Activated CD4-positive, alpha-beta T cell treated with anti-CD3 and anti-CD28 coated beads, Interleukin-2, amount 10 ng/mL, durations not matched to agents 7 days and 5 days (primary cell): ENCODE measurements at places on chromosomes 4 and X. TPM values are rescaled to one million over a fixed set of nuclear protein-coding genes. Genes with fewer than 3 reads are reported as not detected.

DNA sequence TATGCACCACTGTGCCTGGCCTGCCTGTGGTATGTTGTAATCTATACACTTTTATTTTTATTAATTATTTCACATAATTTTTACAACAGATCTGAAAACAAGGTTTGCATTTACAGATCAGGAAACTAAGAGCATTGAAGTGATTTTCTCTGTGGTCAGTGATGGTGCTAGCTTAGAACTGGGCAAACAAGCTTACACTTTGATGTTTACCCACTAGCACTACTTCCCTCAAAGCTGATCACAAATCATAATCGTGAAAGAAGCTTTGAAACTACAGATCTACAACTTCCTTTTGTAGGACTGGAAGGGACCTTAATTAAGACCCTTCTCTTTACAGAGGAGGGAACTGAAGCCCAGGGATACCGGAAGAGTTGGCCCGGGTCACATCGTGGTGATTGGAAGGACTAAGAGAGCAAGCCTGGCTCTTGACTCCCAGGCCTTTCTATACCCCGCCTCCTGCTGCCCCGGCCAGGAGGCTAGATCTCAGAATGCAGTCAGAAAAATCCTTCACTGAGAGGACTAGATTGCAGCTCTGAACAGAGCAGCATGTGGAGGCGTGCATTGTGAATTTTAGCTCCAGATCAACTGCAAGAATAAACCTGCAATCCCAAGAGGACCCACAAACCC lies 93.7 kb upstream of the ZNF827 start:
- DNase-seq = no peak

GRCh38 chr4:98210281-98210680 lies 50.9 kb upstream of the RAP1GDS1 start:
- DNase-seq = no peak

- no peak for DNase-seq
Measured at GRCh38 chr4:59380841-59381366, 1819.2 kb upstream of the ADGRL3 start.

- DNase-seq = no peak
Measured at GRCh38 chr4:2487632-2488031, 18.7 kb downstream of the RNF4 start.

DNA sequence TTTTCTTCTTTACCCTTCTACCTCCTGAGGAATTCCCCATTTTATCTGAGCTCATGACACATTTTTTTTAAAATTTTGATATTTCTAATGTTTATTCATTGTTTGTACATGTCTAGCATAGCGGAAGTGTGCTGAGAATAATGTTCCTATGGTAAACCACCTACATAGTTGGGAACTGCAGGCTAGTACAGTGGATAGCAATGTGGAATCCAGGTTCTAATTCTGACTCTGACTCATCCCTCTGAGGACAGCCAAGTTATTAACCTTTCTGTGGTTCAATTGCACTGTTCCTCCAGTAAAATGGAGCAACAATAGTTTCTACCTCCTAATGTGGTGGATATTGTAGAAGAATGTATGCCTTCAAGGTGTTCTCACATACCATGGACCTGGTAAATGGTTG lies 20.6 kb upstream of the APELA start:
- no peak for DNase-seq

DNA sequence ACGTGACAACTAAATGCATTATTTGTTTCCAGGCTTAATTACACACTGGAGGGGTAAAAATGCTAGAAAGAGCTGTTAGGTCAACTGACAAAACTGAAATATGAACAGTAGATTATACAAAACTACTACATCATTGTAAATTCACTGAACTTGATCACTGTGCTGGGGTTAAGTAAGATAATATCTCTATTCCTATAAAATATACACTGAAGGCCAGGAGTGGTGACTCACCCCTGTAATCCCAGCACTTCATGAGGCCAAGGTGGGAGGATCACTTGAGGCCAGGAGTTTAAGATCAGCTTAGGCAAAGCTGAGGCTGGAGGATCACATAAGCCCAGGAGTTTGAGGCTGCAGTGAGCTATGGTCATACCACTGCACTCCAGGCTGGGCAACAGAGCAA lies 31.8 kb upstream of the NKX6-1 start:
- no peak for DNase-seq

DNA sequence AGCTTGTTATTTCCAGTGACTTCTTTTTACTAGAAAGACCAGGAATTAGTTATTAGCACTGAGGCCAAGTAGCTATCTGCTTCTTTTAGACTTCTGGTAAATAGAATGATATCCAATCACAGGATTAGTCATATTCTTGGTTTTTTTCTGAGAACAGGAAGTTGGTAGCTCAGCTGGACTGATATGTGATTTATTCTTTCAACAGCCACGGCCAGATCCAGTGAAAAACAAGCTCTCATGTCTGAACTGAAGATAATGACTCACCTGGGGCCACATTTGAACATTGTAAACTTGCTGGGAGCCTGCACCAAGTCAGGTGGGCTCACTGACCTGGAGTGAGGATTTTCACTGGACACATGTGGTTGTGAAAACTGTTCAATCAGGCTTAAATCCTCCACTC lies 48.6 kb downstream of the PDGFRA start:
- DNase-seq = no peak

GRCh38 chr4:112840061-112840460 lies 203.1 kb downstream of the LARP7 start:
- no peak for DNase-seq

GRCh38 chr4:73885574-73886267 lies 16.5 kb downstream of the CXCL1 start:
- no peak for DNase-seq

DNA sequence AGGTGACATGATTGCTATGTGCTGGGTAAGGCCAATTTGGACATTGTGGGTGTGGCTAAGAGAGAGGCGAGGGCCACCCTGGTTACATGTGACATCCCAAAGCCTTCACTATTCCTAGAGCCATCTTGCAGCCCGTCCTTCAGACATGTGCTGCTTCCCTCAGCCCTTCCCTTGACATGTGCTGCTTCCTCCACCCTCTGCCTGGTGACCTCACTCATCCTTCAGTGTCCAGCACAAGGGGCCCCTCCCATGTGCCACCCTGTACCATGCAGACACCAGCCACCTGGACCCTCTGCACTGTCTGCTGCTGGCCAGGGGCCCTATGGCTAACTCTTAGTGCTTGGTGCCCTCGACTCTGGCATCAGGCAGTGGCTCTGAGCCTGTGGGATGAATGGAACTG lies 27.4 kb downstream of the ADRA2C start:
- DNase-seq = no peak

GRCh38 chr4:145567516-145567915 lies 51.7 kb upstream of the MMAA start:
- DNase-seq = no peak

GRCh38 chrX:19744231-19744630 lies 143.2 kb downstream of the SH3KBP1 start:
- DNase-seq = no peak

- DNase-seq = no peak
Measured at GRCh38 chr4:91830681-91831395, 472.9 kb upstream of the GRID2 start.

GRCh38 chr4:152937336-152938236 lies 1.5 kb downstream of the FHDC1 start:
- no peak for DNase-seq

- peak; percentile 14 for DNase-seq
Measured at GRCh38 chrX:38799995-38800580, 1.2 kb upstream of the MID1IP1 start.

DNA sequence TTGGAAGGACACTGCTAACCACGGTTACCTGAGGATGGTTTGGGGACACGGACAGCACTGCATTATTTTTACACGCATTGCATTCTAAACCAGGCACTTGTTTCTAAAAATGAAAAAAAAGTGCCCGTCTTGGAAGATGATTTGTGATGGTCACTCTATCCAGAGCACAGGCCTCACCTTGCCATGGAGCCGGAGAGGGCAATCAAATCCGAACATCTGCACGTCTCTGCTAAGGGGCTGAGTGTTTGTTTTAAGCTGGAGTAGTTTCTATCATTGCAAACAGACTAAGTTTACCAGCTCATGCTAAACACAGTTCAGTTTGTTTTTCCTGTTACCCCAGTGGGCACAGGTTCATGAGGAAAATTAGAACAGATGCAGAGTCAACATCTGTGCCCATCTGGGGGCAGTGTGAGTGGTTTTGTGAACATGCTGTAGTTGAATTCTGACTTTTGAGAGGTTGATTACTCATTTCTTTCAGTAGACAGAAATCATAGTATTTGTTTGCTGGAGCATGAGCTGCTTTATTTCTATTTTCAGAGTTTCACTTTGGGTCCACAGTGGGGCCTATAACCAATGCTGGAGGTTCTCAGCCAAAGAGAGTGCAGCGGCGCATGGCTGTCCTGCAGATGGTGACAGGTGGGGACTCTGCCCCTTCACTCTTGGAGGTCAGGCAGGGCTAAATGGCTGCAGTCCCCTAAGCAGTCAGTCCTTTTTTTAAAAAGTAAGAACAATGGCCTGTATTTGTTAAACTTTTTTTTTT lies 65.4 kb upstream of the ENPP6 start:
- DNase-seq = no peak

DNA sequence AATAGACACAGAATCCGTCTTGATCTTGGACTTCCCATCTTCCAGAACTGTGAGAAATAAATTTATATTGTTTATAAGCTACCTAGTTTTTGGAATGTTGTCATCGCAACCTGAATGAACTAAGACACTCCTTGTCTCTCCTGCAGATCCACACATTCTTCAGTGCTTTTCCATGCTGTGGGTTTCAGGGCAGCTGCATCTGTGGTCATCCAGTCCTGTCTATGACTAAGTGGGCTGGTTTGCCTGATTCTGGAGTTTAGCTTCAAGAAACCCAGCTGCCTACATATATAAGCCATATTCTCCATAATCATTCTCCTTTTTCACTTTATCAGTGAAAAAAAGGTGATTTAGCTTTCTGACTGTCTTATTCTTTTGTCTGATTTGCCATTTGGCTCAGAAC lies 170.3 kb upstream of the KIT start:
- DNase-seq = no peak

- DNase-seq = no peak
Measured at GRCh38 chr4:1705732-1706131, 6.4 kb downstream of the SLBP start.

GRCh38 chr4:40672528-40673522 lies 43.2 kb upstream of the RBM47 start:
- peak; percentile 55 for DNase-seq

DNA sequence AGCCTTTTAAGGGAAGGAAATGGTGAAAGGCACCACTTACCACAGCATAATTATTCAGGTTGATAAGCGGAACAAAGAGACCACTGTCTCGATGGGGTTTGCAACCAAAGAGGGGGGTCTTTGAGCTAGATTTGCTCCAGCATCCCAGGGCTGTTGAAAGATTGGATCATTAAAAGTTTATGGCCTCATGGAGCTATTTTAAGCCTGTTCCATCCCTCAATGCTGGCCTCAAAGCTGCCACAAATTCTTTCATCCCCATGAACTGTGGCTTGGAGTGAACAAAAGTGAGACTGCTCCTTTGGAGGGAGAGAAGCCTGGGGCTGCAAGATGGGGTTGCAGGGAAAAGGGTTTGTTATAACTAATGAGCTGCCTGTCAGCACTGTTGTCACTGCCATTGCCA lies 209.8 kb downstream of the RTL9 start:
- no peak for DNase-seq

- DNase-seq = no peak
Measured at GRCh38 chr4:30808276-30808675, 88.1 kb downstream of the PCDH7 start.

GRCh38 chr4:68987007-68987406 lies 35.4 kb upstream of the UGT2A3 start:
- DNase-seq = no peak

DNA sequence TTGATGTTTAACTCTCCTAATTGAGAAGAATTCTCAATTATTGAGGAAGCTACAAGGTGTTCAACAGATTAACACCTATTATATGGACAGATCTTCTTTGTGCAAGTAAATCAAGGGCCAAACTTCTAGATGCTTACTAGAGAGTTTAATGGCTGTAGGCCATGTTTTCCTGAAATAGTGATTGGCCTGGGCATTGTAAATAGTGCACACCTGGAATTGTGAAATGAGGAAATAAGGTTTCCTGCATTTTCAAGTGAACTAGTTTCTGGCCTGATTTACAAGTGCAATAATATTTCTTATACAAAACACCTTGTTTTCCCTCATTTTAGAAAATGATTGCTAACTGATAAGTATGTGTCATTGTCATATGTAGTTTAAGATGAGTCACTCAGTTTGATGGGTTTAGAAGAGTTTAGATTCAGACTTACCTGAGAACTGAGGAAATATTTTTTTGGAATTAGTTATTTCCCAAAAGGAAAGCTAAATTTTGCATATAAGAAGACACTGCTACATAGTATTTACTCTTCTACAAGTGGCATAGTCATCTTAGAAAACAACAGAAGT lies 21.2 kb downstream of the AFF1 start:
- DNase-seq = no peak

The SLC10A3 gene
- 21.7 TPM for total RNA-seq

The TCEAL7 gene
- total RNA-seq = not detected

The SEPSECS gene
- 14.3 TPM for total RNA-seq

The NEK1 gene
- total RNA-seq = 15.4 TPM

The TTC29 gene
- total RNA-seq = not detected

The UGT2B7 gene
- total RNA-seq = not detected

The TEX13C gene
- not detected for total RNA-seq

The UGT8 gene
- total RNA-seq = 0.12 TPM
